ENCODE measurements at places on chromosomes 6 and 20. TPM values are rescaled to one million over a fixed set of nuclear protein-coding genes. Genes with fewer than 3 reads are reported as not detected.

Gene TBX18
- total RNA-seq = 8.4 TPM

Gene ACOT13
- 75.8 TPM for total RNA-seq

GRCh38 chr6:34723203-34723602 lies 26.6 kb upstream of the ILRUN start:
- DNase-seq = no peak

DNA sequence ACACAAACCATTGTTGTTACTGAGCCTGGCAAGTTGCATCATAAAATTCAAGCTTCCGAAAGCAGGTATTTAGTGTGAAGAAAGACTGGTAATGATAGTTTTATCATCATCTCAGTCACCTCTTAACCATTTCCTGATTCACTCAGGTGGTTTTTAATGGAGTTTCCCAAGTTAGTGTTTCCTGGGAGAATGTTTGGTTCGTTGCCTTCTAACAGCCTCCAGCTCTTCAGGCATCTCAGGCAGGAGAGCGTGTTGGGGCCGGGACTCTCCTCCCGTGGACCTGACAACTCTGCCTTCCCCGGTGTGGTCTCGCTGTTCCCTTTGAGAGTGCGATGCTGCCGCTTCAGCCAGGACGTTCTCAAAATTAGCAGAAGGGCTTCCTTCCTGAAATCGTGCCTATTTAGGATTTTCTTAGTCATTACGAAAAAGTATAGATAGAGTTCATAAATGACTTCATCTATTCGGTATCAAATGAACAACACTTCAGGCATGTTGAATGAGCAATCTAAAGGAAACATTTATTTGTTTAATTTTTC lies 105.0 kb upstream of the QKI start:
- DNase-seq = no peak

GRCh38 chr6:129680633-129681032 lies 29.3 kb downstream of the ARHGAP18 start:
- DNase-seq = no peak

DNA sequence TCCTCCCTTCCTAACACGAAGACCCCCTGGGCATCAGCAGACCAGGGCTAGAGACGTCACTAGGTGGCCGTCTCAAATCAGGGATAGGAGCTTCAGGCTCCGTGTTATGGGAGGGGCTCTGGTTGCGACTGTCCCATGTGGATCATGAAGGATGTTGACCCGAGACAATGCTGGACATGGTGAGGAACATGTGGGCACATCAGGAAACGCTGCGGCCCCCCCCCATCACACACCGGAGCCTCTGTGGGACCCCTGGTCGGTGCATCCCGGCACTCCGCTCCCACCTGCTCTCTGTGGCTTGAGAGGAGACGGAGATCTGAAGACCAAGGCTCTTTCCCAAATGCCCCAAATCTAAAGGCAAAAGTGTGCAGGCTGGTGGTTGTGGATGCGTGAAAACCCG lies 54.2 kb downstream of the DACT2 start:
- no peak for DNase-seq

DNA sequence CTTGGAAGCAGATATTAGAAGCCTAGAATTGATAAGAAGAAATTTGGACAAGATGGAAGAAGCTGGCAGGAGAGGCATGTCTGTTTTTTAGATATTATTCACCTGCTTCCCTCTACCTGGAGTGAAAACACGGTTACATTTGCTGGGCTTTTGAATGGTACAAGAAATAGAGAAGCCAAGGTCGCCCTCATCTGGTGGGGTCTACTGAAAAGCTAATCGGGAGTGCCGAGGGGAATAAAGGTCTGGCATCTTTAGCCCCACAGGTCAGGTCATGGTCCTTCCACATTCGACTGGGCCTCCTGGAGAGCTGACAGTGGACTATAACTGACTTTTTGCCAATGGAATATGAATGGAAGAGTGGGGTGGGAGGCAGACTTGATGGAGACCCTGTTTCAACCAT lies 4.6 kb upstream of the C2 start:
- DNase-seq = no peak

DNA sequence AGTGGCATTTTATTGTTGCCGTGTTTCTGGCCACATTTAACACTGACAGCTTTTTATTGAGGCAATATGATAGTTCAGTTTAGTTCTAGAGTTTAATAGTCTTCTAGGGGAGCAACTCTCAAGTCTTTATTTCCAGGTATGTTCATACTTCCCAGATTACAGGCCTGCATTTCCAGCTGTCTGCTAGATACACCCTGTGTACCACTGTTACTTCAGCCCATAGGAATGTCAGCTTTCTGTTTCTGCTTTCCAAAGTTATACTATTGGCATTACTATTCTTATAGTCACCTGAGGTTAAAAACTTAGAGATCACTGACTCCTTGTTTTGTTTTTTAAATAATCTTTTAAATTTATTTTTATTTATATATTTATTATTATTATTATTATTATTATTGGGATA lies 7.6 kb downstream of the ZNF451 start:
- no peak for DNase-seq

GRCh38 chr6:1013656-1014430 lies 298.1 kb upstream of the FOXQ1 start:
- DNase-seq = no peak

DNA sequence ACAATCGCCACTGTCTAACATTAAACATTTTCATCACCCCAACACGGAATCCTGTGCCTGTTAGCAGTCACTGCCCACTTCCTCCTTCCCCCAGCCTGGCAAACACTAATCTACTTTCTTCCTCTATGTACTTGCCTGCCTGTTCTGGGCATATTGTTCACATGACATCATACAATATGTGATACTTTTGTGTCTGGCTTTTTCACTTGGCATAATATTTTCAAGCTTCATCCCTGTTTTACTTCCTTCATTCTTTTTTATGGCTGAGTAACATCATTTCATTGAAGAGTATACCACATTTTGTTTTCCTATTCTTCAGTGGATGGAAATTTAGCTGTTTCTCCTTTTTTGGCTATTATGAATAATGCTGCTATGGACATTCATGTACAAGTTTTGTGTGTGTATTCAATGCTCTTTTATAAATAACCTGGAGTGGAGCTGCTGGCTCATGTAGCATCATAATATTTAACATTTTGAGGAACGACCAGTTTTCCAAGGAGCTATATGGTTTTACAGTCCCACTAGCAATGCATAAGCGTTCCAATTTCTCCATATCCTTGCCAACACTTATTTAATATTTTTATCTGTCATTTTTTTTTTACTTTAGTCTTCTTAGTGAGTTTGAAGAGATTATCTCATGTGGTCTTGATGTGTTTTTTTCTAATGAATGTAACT lies 360.1 kb downstream of the HDGFL1 start:
- DNase-seq = no peak

Data from Right ventricle myocardium inferior (tissue), 1 donor.